Coronary artery (tissue), 2 donors: ENCODE measurements at places on chromosomes 12 and 14.

DNA sequence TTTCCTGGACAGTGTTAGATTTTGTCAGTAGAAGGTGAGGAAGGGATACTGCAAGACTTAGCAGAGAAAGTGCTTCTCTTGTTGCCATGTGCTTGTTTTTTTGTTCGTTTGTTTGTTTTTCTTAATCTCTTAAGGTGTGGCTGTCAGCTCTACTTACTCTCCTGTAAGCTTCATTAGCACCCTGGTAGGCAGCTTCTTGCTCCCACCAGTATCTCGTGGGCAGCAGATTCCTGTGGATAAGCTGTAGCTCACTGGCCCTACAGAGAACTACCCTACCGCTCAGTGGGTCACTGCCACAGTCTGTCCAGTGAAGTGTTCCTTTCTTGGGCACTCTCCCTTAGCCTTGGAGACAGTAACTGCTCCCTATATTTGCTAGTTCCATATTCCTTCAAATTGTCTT lies 30.1 kb downstream of the VRK1 start:
- no peak for DNase-seq

DNA sequence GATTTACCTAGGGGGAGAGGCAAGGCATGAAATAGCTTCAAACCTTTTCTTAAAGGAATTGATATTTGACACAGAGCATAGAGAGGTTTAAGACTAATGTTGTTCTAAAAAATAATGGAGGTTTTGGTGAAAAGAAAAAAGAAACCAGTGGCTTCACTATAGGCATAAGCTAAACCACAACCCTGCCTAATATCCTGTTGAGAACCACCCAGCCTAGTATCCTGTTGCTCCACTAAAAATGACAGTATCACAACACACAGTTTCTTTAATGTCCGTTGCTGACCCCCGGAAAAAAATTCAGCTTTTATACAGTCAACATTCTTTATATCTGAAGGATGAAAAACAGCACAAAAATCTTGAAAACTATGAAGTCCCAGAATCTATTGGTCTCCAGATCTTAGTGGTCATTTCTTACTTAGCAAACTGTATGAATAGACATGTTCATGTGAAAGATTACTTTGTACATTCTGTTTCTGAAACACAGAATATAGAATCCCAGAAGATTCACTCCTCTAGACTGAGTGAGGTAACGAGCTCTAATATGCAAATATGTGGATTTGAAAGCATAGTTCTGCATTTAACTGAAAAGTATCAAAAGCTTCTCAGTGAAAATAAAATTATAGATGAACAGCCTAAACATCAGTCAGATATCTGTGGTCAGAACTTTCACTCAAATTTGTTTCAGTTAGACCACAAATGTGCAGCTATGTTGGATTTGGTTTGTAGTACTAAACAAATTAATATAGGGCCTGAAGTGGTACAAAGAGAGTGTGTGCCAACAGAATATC lies 40.5 kb downstream of the GALC start:
- DNase-seq, result no peak

GRCh38 chr14:60981633-60982455 lies 799 bp downstream of the SLC38A6 start:
- no peak for DNase-seq

GRCh38 chr12:104448451-104448850 lies 8.3 kb upstream of the CHST11 start:
- DNase-seq, result no peak

DNA sequence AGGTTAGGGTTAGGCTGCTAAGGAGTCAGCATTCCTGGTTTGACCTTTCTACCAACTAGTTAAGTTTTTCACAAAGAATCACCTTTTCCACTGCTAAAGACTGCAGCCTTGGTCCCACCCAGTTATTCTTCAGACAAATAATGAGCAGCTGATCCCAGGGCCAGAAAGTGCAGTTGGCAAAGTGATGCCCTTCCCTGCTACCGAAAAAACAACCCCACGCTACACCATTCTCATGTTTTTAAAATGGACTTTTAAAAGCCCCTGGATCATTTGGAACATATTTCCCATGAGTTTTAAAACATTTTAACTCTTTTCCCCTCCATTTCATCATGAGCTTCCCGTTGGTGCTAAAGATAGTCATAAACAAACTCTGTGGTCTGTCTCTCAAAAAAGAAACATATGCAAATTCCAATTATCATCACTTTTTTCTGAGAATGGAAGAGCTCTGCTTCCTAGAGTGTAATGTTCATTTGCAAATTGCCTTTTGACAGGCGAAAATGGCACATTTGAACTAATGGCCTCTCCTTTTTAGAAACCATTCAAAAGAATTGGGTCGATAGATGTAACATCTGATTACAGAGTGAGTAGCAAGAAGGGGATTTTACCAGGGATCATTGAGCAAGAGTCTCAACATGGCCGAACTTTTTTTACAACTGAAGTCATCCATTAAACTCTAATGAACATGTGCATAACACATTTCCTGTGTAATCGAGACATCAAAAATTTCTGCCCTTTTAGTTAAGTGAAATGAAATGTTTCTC lies 129.3 kb upstream of the RAP1B start:
- DNase-seq, result no peak

GRCh38 chr14:78316786-78317185 lies 146.6 kb downstream of the NRXN3 start:
- DNase-seq, result no peak

- peak; percentile 94 for DNase-seq
Measured at GRCh38 chr12:98515287-98516110, at the start of gene TMPO. Gene TMPO, plus strand, starts transcription at chr12:98515590. Its CDS starts 278 bp downstream, at chr12:98515868.

DNA sequence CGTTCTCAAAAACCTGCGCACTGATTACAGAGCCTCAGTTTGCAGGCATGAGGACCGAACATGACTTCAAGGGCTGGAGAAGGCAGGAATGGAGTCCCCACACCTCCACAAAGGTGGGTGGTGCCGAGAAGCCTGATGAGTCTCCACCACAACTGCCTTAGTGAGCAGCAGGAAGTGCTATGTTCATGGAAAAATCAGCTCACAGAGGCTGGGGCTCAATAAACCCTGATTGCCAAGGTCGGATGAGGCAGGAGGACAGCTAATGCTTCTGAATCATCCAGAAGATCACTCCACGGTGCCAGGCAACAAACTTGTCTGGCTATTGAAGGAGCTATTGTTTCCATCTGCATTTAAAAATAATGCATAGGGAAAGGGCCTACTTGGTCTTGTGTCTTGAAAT lies 31.1 kb downstream of the APPL2 start:
- no peak for DNase-seq

GRCh38 chr12:47102845-47103651 lies 23.3 kb upstream of the AMIGO2 start:
- DNase-seq, result no peak

DNA sequence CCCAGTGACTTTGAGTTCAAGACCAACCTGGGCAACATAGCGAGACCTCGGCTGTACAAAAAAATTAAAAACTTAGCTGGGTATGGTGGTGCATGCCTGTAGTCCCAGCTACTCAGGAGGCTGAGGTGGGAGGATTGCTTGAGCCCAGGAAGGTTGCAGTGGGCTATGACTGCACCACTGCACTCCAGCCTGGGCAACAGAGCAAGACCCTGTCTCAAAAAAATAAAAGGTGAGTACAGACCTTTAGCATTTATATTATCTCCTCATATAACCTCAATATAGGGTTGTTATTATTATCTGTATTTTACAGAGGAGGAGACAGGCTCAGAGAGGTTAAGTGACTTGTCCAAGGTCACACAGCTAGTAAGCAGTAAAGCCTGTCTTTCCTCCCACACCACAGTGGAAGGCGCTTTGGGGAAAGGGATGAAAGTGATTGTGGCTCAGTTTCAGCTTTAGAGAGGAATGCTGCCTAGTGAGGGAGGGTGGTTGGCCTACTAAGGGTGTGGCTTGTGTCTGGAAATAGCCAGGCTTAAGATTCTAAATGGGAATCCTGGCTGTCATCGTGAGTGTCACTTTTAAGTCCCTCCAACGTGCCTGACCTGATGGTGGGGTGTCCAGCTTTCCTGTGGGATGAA lies 7.2 kb downstream of the TPCN1 start:
- no peak for DNase-seq

DNA sequence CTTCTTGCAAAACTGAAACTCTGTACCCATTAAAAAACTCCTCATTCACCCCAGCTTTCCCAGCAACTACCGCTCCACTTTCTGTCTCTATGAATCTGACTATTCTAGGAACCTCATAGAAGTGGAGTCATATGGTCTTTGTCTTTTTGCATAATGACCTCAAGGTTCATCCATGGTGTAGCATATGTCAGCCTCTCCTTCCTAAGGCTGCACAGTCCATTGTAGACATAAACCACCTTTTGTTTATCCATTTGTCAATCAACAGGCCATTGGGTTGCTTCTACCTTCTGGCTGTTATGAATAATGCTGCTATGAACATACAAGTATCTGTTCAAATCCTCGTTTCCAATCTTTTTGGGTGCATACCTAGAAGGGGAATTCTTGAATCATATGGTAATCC lies 21.1 kb downstream of the NT5DC3 start:
- no peak for DNase-seq

DNA sequence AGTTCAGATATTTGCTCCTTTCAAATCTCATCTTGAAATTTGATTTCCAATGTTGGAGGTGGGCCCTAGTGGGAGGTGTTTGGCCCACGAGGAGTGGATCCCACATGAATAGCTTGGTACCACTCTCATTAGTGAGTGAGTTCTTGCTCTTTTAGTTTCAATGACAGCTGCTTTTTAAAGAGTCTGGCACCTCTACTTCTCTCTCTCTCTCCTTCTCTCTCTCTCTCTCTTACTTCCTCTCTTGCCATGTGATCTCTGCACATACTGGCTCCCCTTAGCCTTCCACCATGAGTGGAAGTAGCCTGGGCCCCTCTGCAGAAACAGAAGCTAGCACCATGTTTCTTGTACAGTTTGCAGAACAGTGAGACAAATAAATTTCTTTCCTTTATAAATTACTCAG lies 25.1 kb downstream of the GPR65 start:
- no peak for DNase-seq

DNA sequence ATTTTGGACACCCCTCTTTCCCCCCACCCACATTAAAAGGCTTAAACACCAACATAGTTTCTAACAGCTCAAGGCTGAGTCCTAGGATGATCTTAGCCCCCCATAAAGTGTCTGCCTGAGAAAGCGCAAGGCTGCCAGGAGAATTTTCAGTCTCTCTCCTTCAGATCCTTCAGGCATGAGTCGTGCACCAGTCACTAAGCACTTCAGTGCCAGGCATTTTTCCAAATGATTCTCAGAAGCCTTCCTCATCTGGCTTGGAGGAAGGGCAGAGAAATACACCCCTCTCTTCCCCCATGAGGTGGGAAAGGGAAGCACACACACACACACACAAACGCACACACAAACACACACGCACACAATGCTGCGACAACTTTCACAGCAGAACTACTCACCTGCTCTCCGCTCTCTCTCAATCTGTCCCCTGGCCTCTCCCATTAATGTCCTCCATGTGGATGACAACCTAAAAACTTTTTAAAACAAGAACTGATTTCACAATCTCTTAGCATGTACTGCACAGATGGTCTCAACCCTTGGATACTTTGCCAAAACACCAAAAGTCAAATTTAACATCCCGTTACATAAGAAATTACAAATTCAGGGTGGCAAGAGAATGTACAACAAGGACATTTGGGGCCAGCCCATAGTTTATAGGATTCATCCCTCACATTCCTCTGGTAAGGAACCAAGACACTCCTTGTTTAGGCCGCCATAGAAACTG lies 49.8 kb downstream of the CKAP4 start:
- DNase-seq, result no peak

DNA sequence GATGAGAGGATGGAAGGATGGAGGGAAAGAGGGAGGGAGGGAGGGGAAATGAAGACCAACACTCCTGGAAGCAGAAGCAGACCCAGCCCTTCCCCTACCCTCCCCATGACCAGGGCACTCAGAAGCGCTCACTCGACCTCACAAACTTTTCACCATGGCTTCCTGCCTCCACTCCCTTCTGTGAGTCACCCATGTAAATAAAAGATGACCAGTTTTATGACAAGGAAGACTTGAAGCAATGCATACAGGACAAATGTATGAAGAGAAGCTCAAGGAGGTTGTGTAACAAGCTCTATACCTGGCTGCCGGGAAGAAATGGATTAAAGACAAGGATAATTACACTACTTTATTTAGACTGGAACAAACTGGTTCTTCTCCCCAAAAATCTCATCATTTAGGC lies 63.8 kb downstream of the CDC42BPB start:
- DNase-seq, result no peak

DNA sequence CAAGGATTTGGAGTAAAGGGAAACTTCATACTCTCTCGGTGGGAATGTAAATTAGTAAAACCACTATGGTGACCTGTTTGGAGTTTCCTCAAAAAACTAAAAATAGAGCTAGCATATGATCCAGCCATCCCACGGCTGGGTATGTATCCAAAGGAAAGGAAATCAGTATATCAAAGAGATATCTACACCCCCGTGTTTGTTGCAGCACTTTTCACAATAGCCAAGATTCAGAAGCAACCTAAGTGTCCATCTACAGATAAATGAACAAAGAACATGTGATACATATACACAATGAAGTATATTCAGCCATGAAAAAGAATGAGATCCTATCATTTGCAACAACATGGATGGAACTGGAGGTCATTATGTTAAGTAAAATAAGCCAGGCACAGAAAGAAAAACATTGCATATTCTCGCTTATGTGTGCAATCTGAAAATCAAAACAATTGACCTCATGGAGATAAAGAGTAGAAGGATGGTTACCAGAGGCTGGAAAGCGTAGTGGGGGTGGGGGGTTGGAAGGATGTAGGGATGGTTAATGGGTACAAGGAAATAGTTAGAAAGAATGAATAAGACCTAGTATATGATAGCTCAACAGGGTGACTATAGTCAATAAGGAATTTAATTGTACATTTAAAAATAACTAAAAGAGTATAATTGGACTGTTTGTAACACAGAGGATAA lies 468.0 kb downstream of the BCAT1 start:
- no peak for DNase-seq

- no peak for DNase-seq
Measured at GRCh38 chr12:27635349-27635972, 60.8 kb upstream of the REP15 start.

DNA sequence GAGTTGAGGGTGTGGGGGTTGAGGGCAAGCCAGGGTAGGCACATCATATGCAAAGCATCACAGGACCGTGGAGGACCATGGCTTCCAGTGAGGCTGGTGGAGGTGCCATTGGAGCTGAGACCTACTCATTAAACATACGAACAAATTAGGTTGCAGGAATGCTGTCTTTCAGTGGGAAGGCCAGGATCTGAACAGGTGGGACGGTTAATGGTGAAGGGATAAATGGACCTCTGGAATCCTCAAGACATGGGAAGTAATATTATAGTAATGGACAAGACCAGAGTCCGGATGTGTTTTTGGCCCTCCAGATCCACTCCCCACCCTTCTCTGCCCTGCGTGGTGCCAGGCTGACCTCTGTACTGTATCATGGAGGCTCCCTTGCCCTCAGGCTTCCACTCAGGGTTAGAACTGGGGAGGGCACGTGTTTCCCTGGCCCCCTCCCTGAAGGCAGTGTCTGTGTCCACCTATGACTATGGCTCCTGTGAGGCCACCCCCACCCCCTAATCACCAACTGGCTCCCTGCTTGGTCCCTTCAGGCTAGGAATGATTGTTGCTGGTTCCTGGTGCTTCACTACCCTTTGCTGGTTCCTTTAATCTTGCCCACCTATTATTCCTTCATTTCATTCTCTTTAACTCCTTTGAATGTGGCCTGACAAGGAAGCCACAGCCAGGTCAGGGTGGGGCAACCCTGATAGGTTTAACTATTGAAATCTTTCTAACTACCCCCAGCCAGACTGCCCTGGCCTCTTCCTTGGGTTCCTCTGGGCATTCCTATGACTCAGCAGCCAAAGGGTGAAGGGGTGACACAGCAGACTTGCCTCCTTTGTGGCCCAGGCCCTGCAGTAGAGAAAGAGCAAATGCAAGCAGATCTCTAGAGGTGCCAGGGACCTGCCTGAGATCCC lies 10.7 kb downstream of the DHRS2 start:
- DNase-seq, result no peak
